Urinary bladder (tissue), 4 donors: ENCODE measurements at places on chromosomes 4 and X. TPM values are rescaled to one million over a fixed set of nuclear protein-coding genes. Genes with fewer than 3 reads are reported as not detected.

Gene FGFR3
- total RNA-seq, result 26.5 TPM

DNA sequence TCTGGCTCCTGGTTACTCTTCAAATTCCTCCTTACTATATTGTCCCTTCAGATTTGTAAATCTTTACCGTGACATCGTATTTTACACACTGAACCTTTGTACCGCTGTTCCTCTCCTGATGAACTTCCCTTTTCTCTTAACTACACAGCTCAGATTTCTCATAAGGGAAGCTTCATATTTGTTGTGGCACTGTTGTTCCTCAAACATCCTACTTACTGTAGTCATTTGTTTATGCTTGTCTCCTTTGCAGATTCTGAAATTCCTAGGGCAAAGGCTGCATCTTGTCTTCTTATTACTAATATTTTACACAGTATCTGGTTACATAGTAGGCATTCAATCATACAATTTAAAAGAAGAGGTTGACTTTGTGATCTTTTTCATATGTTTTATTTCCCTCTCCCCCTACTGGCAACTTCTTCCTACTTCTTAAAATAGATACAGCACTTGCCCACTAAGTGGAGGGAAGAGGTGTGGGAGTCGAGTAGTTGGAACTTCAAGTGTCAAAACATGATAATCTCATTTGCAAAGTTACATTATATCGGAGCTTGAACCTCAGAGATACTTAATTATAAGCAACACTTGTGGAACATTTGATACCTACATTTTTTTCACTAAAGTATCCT lies 50.0 kb downstream of the TET2 start:
- no peak for DNase-seq

Gene PABPC1L2A
- not detected for total RNA-seq

Gene PROM1
- 30.5 TPM for total RNA-seq

Gene PAGE2B
- total RNA-seq, result not detected

DNA sequence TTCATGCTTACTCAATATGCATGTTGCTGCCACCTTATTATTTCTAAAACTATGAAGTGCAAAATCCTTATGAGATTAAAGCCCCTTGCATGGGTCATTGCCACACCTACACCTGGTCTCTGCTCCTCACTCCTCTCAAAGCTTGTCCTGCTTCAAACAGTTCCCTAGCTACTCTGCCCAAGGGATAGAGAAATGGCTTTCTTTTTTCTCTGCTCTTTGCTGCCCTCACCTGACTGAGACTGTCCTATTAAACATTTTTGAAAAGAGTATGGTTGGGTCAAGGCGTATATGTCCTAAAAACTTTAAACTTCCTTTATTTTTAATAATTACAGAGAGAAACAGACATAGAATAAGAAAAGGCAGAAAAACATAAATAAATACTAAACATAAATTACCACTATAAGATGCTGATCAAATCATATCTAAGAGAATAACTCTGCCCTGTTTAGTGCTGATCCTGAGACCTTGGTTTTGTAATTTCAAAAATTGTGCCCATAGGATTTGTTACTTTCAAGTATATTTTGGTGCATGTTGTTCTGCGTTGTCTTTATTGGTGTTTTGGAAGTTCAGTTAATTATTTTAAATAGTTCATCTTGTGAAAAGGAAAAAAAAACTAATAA lies 704.9 kb upstream of the PABPC4L start:
- DNase-seq, result no peak

DNA sequence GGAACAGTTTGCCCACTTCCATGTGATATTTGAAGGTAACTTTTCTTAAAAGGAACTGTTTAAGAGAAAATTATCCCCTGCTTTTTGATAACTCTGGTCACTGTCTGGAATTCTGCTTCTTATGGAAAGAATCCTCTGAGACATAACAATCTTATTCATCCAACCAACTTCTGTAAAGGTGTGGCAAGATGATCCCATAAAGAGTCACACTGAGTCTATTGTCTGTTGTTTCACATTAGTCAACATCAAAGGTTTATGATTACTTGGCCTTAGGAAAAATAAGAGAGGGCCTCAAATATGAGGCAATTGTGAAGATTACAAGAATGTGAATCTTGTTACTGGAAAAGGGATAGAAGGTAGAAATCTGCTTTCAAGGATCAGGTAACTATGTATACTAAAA lies 88.0 kb upstream of the MAGEB18 start:
- DNase-seq, result no peak

Gene SULT1E1
- total RNA-seq, result 153 TPM

Gene PAGE2
- total RNA-seq, result not detected

DNA sequence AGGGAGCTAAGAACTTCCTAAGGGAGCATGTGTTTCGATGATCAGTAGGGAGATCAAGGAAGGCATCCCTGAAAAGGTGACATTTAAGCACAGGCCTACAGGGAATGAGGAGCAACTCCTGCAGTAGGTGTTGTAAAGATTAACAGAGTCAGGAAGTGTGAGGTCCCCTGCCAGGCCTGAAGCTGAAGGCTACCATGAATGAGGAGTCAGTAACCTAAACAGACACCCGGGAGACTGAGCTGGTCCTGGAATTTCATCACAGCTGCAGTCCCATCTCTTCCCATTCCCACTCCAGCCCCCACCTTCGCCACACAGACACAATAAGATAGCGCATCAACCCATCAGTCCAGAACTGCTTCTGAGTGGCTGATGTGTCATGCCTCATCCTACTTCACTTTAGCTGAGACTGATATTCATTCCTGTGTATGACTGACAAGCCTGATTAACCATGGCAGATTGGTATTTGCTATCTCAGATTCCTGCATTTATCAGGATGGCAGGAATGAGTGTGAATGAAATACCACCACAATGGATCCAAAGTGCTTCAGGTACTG lies 27.0 kb upstream of the EFNB1 start:
- no peak for DNase-seq

Gene RAI2
- 4.7 TPM for total RNA-seq

Gene GPR82
- 0.26 TPM for total RNA-seq

Gene HSD17B13
- total RNA-seq, result 1.2 TPM

Gene TMEM31
- not detected for total RNA-seq

DNA sequence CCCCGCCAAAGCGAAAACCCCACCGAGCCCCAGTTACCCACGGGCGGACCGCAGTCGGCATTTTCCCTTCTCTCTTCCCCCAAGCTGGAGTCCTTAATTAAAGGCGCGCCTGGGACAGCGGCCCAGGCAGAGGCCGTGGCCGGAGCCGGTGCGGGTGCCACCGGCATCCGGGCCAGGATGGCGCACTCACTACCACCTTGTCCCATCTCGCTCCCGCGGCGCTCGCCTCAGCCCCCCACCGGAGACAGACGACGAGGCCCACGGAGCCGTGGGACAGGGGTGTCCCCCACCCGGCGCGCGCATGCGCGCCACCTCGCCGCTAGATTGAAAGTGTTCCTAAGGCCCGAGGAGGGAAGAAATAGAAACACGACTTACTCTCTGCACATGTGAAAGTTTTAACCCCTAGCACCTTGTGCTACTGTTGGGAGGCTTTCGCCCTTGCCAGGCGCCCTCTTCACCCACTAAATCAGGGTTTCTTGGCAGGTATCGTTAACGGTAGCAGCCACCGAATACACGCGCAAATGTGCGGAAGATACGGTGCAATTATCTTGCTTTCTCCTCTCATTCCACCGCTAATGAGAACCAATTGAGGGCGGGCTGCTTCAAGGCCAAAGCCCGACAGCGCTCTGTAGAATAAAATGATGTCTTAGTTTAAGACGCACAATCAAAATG lies 64.3 kb upstream of the CCDC160 start:
- DNase-seq, result no peak

DNA sequence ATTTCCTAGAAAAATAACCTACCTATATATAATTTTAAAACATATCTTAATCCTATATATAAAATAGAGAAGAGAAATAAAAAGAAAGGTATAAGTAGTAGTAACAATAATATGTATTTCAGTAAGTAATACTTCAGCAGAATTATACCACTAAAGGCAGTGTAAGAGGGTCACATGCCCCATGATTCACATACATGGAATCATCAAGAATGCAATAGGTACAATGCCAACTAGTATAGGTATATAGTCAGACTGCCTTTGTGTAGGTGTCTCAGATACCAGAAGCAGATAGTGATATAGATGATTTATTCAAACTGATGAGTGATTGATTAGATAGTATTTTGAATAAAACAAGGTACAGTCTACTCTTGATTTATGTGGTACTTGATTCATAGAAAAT lies 9.4 kb downstream of the AIMP1 start:
- DNase-seq, result no peak

Gene TEX13C
- total RNA-seq, result not detected

GRCh38 chrX:107014936-107015335 lies 14.9 kb upstream of the MORC4 start:
- no peak for DNase-seq

Gene CENPVL1
- not detected for total RNA-seq

Gene GPRASP2
- total RNA-seq, result 44.2 TPM

GRCh38 chrX:154142950-154143745 lies 895 bp upstream of the OPN1LW start:
- no peak for DNase-seq

DNA sequence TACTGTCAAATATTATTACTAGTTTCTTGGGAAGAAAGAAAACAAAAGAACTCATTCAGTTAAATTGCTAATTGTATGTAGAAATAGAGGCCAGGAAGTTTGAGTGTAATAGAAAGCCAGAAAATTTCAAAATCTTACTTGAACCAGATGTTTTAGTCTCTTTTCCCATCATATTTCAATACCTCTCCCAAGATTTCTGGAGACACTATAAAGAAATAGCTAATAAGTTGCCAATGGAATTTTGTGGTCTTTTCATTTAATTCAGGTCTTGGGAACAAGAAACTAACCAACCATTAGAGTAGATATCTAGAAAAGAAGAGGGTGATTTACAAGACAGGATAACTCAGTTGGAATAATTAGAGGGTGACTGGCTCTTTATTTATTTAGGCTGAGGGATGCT lies 112.2 kb downstream of the AGTR2 start:
- no peak for DNase-seq

Gene MAGEA10
- total RNA-seq, result not detected

DNA sequence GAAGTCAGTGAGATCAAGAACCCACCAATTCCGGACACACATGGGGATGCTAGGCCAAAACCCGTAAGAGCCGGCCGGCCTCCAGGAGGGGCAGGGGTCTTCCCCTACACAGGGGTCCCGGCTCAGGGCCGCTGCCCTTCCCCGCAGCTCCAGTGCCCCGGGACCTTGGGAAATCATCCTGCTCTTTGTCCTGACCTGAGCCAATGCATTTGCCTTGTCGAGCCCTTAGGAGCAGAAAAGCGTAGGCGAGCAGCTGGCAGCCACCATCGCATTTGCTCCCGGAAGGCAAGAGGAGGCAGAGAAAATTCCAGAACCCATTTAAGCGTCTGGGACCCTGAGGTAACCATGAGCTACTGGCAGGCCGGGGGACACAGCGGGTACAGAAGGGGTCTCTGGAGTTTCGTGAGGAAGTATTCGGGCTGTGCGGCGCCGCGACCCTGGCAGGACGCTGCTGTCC lies 7.4 kb upstream of the TNIP2 start:
- DNase-seq, result no peak

- DNase-seq, result no peak
These were observed 682.6 kb upstream of the GNPDA2 start for GRCh38 chr4:45408996-45409395.

Gene ATXN3L
- total RNA-seq, result not detected

DNA sequence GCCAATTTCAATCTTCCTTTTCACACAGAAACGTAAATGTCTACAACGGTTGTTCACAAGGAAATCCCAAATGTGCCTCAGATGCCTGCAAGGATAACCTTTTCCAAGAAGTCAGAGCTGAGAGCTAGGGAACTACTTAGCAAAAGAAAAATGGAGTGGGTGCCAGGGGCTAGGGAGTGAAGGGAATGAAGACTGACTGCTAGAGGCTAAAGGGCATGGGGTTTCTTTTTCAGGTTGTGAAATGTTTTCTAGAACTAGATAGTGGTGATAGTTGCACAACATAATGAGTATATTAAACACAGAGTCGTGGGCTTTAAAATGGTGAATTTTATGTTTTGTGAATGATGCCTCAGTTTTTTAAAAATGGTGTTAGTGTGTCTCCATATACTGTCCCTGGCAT lies 53.4 kb downstream of the CD99L2 start:
- DNase-seq, result no peak

Gene XG
- 0.58 TPM for total RNA-seq
